A549 treated with DMSO at 1 μM for 4 hours (cell line): ENCODE measurements at places on chromosomes 6 and 20. TPM values are rescaled to one million over a fixed set of nuclear protein-coding genes. Genes with fewer than 3 reads are reported as not detected.

EXOC2 gene
- 8.7 to 13.5 TPM (median 11.5 TPM) in 5 replicates for total RNA-seq

SLC35B3 gene
- 6.4 to 9.4 TPM (median 7.9 TPM) in 5 replicates for total RNA-seq

PTK7 gene
- total RNA-seq: 4.3 to 5.8 TPM (median 4.9 TPM) in 5 replicates

CSTF1 gene
- 40.7 to 46.6 TPM (median 41.2 TPM) in 5 replicates for total RNA-seq

ARMH2 gene
- total RNA-seq: not detected in 5 replicates

KIAA1755 gene
- 0.12 to 0.29 TPM (median 0.15 TPM) in 5 replicates for total RNA-seq

SCUBE3 gene
- 0.05 to 0.07 TPM (median 0.06 TPM) in 5 replicates for total RNA-seq

GLO1 gene
- total RNA-seq: 86.6 to 112 TPM (median 100 TPM) in 5 replicates

TPX2 gene
- total RNA-seq: 98.8 to 113 TPM (median 111 TPM) in 5 replicates

TMEM151B gene
- 0.02 to 0.05 TPM (median 0.02 TPM) in 3 of 5 replicates, not detected in the others for total RNA-seq
